ENCODE measurements at places on chromosomes 1 and 21.

GRCh38 chr1:235008239-235008638 lies 120.4 kb downstream of the TOMM20 start:
- DNase-seq, result no peak

DNA sequence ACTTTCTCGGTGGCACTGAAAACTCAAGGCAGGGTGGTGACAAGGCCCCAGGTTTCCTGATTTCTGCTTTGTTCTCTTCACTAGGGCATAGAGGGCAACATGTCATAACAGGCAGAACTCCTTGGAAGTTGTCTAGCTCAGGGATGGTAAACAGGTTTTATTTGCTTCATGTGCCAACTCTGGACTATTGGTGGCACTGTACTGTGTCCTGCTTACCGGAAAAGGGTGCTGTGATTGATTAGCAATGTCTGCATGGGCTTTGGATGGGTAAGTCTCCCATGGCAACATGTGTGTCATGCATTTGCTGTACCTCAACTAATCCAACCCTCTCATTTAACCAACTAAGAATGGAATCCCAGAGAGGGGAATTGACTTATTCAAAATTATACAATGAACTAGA lies 70.7 kb upstream of the USP24 start:
- no peak for DNase-seq

GRCh38 chr1:10549904-10550664 lies 75.3 kb downstream of the PEX14 start:
- DNase-seq, result no peak

- DNase-seq, result no peak
Measured at GRCh38 chr1:248918131-248918530, 12.1 kb downstream of the PGBD2 start.

GRCh38 chr1:206655471-206655882 lies 20.1 kb downstream of the DYRK3 start:
- DNase-seq, result no peak

DNA sequence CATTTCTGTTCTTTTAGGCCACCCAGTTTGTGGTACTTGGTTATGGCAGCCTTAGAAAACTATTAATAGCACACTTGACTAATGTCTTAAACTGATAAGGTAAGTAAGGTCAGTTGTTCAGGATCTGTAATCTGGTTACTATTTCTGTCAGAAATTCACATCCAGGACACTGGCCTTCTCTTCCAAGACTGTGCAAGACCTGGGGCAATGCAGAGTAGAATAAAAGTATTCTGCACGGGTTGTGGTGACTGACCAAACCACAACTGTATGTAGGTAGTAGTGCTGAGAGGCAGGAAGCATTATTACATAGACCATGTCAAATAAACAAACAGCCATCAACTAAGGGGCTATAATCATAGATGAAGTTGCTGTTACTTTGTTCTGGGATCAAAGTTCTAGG lies 46.7 kb downstream of the WARS2 start:
- DNase-seq, result no peak
